NCI-H69 (cell line): ENCODE measurements at places on chromosomes 1 and 21.

GRCh38 chr1:162676087-162676486, 43.8 kb downstream of the DDR2 start:
- DNase-seq, result no peak

DNA sequence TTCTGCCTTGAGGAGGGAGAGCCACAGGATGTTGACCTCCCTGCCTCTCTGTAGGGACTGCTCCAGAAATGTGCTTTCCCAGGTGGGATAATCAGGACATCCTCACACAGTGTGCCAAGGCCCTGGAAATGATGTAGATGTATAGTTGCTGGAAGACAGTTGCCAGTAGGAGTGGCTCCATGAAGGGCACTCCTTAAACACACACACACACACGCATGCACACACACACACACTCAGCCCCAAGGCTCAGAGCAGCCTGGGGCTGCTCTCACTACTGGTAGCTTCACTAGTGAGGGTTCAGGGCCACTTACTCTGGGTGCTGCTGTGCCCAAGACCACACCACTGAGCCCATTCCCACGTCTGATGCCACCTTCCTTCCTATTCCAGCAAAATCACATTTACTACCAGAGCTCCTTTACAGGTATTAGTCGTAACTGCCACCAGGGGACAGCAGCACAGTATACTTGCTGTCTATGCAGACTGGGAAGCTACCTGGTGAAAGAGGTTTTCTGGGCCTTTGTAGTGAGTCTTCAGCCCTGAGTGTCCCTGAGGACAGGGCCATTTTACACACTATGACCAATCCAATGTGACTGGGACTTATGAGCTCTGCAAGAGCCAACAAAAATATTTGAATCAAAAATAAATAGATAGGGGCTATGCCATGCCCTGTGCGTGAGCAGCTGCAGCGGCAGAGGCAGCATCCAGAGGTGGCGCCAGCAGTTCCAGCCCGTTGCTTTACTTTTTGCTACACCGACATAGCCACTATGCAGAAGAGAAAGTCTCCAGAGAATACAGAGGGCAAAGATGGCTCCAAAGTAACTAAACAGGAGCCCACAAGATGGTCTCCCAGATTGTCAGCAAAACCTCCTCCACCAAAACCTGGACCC, 15.0 kb downstream of the CRNN start:
- peak; percentile 10 for DNase-seq

GRCh38 chr1:170807432-170807831, 127.9 kb upstream of the MROH9 start:
- no peak for DNase-seq

DNA sequence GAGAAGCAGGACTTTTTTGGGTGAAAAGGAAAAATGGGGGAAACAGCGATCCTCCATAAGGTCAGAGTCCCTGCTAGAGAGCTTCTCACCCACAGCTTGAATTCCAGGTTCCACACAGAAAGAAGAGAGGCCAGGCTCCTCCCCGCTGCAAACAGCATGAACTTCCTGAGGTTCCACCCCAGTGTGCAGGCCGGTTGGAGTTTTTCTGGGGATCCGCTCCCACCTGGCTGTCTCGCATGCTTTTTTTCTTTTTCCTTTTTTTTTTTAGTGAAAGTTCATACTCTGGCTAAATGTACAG, 595.1 kb upstream of the ZP4 start:
- DNase-seq, result no peak

DNA sequence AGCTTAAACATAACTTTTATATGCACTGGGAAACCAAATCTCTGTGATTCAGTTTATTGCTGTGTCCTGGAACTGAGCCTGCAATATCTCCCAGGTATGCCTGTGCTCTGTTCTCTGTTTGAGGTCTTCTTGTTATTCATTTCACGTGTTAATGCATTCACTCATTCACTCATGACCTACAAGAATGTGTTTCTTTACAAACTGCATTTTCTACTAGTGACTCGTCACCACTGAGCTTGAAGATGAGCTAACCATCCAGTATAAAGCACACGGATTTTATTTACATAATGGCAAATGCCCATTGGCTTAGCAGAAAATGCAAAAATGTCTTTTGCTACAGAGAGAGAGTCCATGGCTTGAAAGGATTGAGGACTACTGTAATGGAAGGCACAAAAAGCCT, 75.0 kb upstream of the DUSP10 start:
- no peak for DNase-seq
